Posterior vena cava (tissue), 2 donors: ENCODE measurements at places on chromosomes 16 and 17. TPM values are rescaled to one million over a fixed set of nuclear protein-coding genes. Genes with fewer than 3 reads are reported as not detected.

TBC1D26 gene
- total RNA-seq = not detected

GRCh38 chr16:84071121-84071520 is 28.5 kb upstream of the SLC38A8 start:
- DNase-seq = no peak

DNA sequence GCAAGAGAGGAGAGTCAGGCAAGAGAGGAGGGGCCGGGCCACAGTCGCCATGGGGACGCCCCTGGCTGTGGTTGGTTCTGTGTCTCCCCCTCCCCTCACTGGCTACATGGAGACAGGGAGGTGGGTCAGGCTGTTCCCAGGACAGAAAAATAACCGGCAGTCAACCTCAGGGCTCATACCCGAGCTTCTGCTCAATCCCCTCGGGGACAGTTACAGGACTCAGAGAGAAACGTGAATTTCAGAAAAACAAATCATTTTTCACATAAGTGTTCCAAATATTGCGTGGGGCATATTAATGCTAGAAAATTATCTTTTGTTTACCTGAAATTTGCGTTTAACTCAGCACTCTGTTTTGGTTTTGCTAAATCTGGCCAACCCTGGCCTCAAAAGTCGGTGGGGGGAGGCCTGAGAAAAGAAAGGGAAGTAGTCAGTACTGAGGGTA is 22.2 kb upstream of the CPSF4L start:
- DNase-seq = no peak

DNA sequence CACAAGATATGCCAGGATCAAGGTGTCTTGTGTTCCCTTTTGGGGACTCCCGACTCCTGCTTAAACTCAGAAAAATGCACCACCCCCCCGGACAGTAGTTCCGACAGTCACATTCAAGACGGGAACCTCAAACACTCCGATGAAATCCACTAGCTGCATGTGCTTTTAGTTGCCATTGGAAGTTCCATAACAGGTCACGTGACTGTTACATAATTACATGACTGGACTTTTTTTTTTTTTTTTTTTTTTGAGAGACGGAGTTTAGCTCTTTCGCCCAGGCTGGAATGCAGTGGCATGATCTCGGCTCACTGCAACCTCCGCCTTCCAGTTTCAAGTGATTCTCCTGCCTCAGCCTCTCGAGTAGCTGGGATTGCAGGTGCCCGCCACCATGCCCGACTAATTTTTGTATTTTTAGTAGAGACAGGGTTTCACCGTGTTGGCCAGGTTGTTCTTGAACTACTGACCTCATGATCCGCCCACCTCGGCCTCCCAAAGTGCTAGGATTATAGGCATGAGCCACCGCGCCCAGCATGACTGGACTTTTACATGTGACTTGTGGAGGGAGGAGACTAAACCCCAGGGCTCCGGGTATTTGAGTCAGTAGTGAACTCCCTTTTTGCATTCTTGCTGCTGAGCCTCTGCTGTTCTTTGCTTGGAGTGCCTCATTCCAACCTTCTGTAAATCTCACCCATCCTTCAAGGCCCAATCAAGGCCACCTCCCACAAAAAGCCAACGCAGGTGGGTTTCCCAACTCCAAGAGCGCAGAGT is 1.6 kb downstream of the SIRT7 start:
- no peak for DNase-seq
